ENCODE measurements at places on chromosomes 13 and 19.

DNA sequence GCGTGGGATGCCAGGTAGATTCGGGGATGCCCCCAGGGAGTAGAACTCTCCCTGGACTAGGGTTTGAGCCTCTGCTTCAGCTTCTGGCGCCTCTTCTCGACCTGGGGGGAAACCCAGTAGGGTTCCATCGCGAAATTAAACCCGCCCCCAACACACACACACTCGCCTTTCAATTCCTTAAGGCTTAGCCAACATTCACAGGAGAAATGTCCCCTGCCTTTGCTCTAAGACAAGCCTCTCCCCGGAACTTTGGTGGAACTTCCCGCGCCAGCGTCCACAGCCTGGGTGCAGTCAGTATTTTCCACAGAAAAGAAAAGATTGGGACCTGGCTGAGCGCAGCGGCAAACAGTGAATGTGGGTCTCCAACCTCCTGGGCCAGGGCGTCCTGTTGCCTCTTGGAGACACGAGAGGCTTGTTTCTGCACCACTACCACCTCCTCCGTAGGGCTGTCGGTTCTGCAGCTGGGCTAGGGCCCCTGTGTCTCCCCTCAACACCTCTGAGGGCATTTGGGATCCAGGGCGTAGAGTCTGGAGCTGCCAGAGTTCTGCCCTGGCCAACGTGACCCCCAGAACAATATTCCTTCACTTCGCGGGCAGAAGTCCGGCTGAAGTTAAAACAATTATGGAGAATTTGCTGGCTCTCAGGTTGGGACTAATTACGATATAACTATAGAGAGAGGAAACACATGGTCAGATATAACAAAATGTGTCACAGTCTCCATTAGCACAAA lies 3.2 kb downstream of the PDX1 start:
- DNase-seq, result no peak

- DNase-seq, result peak; percentile 30
Observed at GRCh38 chr13:23609874-23610576, 39.8 kb downstream of the TNFRSF19 start.

- DNase-seq, result no peak
Observed at GRCh38 chr13:60733933-60734332, 336.9 kb downstream of the TDRD3 start.

DNA sequence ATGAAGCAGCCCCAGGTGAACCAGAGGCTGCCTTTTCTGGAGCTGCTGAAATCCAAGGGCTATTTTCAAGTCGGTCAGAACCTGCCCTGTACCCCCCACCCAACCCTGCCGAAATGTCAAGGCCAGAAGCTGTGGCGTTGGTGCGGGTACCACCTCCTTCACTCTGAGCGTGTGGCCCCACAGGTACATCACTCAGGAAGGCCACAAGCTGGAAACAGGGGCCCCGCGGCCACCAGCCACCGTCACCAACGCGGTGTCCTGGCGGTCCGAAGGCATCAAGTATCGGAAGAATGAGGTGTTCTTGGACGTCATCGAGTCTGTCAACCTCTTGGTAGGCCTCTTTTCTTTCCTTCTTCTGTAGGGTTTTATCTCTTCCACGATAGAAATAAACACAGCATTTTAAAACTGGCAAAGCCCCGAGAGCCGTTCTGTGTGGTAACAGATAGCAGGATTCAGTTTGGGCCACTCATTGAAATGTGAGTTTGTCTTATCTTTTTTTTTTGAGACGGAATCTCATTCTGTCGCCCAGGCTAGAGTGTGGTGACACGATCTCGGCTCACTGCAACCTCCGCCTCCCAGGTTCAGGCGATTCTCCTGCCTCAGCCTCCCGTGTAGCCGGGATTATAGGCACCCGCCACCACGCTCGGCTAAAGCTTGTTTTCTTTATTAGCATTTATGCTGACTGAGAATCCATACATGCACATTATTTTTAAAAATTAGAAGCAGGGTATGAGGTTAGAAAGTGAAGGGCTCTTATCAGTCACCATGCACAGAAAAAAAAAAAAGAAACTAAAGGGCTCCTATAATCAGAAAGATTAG lies 11.3 kb downstream of the AP1M1 start:
- DNase-seq, result no peak

- no peak for DNase-seq
Observed at GRCh38 chr19:10113592-10113963, 2.1 kb downstream of the P2RY11 start.

- DNase-seq, result no peak
Observed at GRCh38 chr13:98014766-98015165, 61.3 kb downstream of the IPO5 start.

GRCh38 chr19:7356899-7357627 lies 8.3 kb downstream of the ARHGEF18 start:
- DNase-seq, result no peak

- no peak for DNase-seq
Observed at GRCh38 chr13:21123956-21124355, 52.4 kb downstream of the SKA3 start.

DNA sequence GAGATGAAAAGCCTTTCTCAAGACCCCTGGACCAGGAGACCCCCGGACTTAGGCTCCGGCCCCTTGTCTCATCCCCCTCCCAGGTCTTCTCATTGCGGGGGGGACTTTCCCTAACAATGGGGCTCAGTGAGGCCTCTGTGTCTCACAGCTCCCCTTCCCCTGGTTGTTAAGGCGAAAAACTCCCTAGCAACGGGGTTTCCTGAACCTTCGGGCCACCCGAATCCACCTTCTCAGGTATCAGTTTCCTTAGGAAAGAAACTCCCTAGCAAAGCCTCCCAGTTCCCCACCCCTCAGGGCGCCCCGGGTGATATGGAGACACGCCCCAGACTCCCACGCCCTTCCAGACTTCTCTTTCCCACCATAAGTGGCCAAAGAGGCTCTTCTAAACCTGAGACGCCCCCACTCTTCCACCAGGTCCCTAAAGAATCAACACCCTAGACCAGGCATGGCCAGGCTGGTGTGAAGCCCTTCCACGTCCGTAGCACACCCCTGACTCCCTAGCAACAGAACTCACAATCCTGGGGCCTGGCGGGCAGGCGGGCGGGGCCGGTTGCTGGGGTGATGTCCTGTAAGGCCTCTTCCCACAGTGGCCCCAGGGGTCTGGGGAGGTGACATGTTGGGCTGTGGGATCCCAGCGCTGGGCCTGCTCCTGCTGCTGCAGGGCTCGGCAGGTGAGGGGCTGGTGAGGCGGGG lies at the start of gene TMEM190:
Gene TMEM190, plus strand, starts transcription at position 586 of the 693 bp plus-strand sequence. Its CDS starts 28 bp downstream, at position 614.
- no peak for DNase-seq

GRCh38 chr13:45886466-45886865 lies 34.9 kb upstream of the SIAH3 start:
- peak; percentile 44 for DNase-seq

GRCh38 chr13:65677906-65678305 lies 1552.2 kb downstream of the PCDH9 start:
- DNase-seq, result no peak

DNA sequence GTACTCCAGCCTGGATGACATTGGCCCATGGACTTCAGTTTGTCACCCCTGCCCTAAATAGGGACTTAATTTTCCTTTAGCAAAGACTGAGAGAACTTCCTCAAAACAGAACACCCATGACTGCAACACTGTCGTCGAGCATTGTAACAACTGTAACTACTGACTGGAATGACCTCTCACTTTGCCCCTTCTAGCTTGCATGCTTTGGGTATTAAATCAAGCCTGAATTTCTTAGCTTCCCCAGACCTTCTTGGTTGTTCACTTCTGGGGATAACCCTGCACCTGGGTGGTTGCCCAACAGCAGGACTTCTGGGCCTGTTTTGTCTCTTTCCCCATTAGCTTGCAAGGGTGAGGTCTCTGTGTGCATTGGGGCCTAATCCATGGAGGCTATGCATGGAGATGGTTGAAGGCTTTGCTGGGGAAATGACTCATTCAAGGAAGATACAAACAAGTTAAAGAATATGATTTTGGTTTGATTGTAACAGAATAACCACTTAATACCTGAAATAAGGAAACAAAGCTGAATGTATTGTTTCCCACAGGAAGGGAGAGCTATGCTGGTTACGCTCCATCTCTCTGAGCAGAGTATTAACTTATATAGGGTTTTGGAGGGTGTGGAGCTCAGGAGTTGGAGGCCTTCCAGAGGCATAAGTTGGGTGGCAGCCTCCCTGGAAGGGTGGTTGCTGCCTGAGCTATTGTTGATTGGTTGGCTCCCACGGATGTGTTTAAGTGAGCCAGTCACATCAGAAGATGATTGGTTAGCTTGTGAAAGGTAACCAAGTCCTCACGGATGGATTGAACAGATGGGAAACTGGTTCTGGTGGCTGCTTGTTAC lies 34.7 kb upstream of the UBAC2 start:
- no peak for DNase-seq

GRCh38 chr13:27396252-27396846 lies 28.1 kb upstream of the GTF3A start:
- DNase-seq, result no peak

DNA sequence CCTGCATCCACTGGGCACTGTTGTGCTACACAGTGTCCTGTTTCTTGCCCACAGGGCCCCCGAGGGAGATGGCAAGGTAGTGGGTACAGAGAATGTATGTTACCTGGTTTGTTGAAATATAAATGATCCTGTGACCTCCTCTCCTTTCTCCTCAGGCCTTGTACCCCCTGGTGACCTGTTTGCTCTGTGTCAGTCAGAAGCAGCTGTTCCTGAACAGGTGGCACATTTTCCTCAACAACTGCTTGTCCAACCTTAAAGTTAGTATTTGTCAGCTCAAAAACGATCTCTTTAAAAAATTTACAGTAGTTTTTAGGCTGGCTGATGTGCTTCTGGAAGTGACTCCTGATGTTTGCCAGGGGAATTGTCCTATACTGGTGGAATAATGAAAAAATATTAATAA lies 105.1 kb downstream of the FRY start:
- DNase-seq, result no peak

DNA sequence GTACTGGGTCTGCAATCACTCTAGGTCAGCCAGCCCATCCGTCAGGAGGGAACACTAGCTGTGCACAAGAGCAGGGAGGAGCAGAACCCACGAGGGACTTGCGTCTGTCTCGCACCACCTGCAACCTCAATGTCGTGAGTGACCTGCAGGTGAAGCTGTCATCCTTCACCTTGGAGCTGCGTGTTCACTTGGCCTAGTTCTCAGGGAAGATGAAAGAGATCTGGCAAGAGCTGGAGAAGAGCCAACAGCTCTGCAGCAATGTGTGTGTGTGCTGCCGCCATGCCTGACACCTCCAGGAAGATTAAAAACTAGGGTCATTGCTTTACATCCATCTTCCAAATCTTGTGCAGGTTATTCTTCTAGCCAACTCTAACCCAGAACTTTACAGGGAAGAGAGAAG lies 117.6 kb upstream of the MRI1 start:
- no peak for DNase-seq

DNA sequence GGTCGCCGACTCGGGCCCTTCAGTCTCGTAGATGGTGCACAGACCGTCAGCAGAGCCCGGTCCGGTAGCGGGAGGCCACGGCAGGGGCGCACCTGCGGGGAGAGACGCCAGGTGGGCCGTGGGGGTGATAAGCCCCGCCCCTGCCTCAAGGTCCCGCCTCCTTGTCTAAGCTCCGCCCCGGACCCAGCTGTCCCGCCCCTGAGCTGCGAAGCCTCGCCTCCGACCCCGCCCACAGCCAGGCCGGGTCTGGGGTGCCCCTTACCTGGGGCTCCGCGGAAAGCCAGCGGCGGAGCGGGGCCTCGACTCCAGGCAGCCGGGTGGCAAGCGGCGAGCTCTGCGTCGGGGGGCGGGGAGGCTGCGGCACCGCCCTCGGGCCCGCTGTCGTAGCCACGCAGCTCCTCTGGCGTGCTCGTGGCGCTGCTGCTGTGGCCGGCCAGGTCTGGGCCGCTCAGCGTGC lies 4.7 kb downstream of the PRR36 start:
- DNase-seq, result peak; percentile 34

- DNase-seq, result no peak
Observed at GRCh38 chr13:70694996-70695715, 586.9 kb upstream of the KLHL1 start.

GRCh38 chr19:31326329-31327028 lies 22.8 kb downstream of the TSHZ3 start:
- DNase-seq, result no peak

- DNase-seq, result no peak
Observed at GRCh38 chr13:104411141-104411765, 1345.0 kb upstream of the SLC10A2 start.

DNA sequence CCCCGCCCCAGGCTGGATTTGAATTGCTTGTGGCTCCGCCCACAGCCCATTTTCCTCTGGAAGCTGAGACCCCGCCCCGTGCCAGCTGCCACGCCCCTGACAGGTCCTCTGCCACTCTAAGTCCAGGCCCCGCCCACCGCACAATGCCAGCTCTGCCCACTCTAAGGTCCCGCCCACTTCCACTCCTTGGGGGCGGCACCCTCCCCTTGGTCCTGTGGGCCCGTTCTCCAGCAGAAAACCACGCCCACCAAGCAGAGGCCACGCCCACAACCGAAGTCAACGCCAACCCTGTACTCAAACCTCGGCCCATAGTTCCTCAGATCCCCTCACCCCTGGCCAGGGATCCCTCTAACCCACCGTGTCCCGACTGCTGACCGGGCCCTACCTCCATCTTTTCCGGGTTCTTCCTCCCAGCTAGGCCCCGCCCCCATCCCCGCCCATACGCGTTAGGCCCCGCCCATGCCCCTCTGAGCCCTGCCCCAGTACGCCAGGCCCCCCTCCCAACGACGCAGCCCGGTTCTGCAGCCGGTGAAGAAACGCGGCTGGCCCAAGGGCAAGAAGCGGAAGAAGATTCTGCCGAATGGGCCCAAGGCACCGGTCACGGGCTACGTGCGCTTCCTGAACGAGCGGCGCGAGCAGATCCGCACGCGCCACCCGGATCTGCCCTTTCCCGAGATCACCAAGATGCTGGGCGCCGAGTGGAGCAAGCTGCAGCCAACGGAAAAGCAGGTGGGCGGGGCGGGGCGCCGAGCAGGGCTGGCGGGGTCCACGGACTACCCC lies 1.3 kb downstream of the HMG20B start:
- peak; percentile 99 for DNase-seq

DNA sequence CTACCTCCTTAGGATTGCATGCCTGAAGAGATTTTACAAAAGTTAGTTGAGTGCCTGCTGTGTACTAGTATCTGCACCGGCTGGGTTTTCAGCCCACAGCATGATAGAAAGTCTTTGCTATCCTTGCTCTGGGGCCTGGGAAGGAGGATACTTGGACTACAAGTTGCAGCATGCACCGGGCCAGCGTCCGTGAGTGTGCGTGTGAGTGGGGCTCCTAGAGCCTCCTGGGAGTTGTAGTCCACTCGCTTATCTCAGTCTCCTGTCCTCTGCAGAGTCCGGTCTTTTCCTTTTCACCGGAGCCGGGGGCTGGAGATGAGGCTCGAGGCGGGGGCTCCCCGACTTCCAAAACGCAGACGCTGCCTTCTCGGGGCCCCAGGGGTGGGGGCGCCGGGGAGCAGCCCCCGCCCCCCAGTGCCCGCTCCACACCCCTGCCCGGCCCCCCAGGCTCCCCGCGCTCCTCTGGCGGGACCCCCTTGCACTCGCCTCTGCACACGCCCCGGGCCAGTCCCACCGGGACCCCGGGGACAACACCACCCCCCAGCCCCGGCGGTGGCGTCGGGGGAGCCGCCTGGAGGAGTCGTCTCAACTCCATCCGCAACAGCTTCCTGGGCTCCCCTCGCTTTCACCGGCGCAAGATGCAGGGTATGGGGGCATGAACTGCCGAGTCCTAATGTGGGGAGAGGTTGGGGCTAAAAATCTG lies 20.6 kb downstream of the BRSK1 start:
- no peak for DNase-seq

All from suppressor macrophage treated with lipopolysaccharide for 4 hours (primary cell).